ENCODE measurements at places on chromosomes 11 and 22. TPM values are rescaled to one million over a fixed set of nuclear protein-coding genes. Genes with fewer than 3 reads are reported as not detected.

- H3K27ac ChIP-seq = 0 out of 2 replicates have a peak within 1 kb of the TSS, but pooled peaks have one; percentile 22
- H3K4me1 ChIP-seq = peaks cover 4% of the 10 kb centered on the region
- H3K4me3 ChIP-seq = peak within 1 kb of the TSS; percentile 87
- peak; percentile 97 for DNase-seq
Observed at GRCh38 chr22:20393705-20394476, at the start of gene ZNF74. ZNF74 (plus strand) TSS chr22:20394151; CDS start chr22:20394629, 478 bp downstream.

DNA sequence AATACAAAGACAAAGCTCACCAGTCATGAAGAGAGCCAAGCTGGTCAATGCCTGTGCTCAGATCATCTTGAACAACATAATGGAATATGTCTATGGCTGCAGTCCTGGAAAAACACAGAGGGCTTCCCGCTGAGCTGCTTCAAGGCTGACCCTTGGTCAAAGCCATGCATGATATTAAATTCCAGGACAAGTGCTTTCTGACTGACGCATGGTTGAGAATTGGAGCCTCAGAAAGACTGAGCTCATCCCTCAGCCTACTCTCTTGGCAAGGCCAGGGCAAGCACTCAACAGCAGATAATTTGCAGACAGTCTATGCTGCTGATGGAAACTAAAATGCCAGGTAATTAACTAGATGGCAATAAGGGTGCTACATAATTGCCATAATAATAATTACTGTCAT, 89.2 kb downstream of the GALNT18 start:
- no peak overlapping the region for H3K4me3 ChIP-seq
- no peak overlapping the region for H3K27ac ChIP-seq
- H3K36me3 ChIP-seq = no peaks in the 10 kb centered on the region
- no peaks in the 10 kb centered on the region for H3K27me3 ChIP-seq
- DNase-seq = peak; percentile 64

The SLC37A2 gene
- 2.6 TPM for total RNA-seq

- H3K4me1 ChIP-seq = peaks cover 8% of the 10 kb centered on the region
- H3K27ac ChIP-seq = no peak overlapping the region
- no peaks in the 10 kb centered on the region for H3K36me3 ChIP-seq
- no peak overlapping the region for H3K4me3 ChIP-seq
- H3K27me3 ChIP-seq = no peaks in the 10 kb centered on the region
Observed at GRCh38 chr11:1072821-1073231, 1.8 kb upstream of the MUC2 start.

GRCh38 chr22:18978506-18978905, 42.4 kb upstream of the PRODH start:
- H3K27me3 ChIP-seq = no peaks in the 10 kb centered on the region
- H3K4me3 ChIP-seq = no peak overlapping the region
- no peaks in the 10 kb centered on the region for H3K4me1 ChIP-seq
- no peak for DNase-seq
- no peaks in the 10 kb centered on the region for H3K36me3 ChIP-seq
- H3K27ac ChIP-seq = no peak overlapping the region

DNA sequence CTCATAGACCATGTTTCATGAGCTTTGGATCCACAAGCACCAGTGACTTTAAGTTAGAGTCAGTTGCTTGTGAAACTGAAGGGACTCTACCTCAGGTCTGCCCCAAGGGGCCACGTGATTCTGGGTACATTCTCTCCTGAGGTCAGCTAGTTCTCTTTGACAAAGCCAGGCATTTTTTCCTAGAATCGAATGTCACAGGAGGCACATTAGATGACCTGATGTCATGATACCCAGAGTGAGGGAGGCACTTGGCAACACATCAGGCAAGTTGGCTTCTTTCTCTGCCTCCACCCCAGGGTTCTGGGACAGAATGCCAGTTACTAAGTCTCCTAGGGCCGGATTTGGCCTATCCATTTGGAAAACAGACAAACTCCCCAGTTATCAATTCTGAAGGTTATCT, 93.0 kb downstream of the APIP start:
- H3K27me3 ChIP-seq = peaks cover 26% of the 10 kb centered on the region
- H3K4me3 ChIP-seq = no peak overlapping the region
- no peak overlapping the region for H3K27ac ChIP-seq
- no peaks in the 10 kb centered on the region for H3K36me3 ChIP-seq
- DNase-seq = no peak
- H3K4me1 ChIP-seq = no peaks in the 10 kb centered on the region

The WNT7B gene
- not detected for total RNA-seq

The CCDC116 gene
- total RNA-seq = 0.54 TPM

- H3K4me1 ChIP-seq = peaks cover 5% of the 10 kb centered on the region
- H3K36me3 ChIP-seq = no peaks in the 10 kb centered on the region
- H3K27ac ChIP-seq = no peak overlapping the region
- no peak overlapping the region for H3K4me3 ChIP-seq
- H3K27me3 ChIP-seq = no peaks in the 10 kb centered on the region
Observed at GRCh38 chr11:123272565-123272964, 77.5 kb upstream of the CLMP start.

The SOX6 gene
- not detected for total RNA-seq

The LARGE1 gene
- total RNA-seq = 12.8 TPM

The OR51B4 gene
- total RNA-seq = not detected

The RASL10A gene
- total RNA-seq = not detected

DNA sequence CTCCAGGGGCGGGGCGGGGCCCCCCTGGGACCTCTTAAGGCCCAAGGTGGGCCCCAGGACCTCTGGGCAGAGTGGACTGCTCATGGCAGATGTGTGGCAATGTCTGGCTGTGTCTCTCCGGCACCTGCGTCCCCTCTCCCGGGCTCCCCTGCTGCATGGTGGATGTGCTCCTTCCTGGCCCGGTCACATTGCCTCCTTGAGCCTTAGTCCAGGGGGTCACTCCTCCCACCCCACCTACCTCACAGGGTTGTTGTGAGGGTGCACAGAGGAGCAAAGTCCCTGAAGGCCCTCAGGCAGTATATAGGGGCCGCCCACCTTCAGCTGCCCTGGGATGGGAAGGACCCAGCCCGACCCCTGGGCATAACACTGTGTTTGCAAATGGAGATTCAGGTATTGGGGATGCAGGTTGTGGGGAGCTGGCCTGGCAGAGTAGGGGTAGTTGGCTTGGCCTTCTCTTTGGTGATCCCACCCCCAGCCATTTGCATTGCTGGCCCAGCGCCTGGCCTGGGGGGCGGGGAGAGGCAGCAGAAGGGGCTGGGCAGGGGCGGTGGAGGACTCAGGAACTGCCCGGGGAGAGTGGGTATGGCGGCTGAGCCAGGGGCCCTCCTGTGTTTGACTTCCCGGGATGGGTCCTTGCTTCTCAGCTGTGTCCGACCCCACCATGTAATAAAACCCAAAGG, 11.3 kb downstream of the KCTD17 start:
- no peaks in the 10 kb centered on the region for H3K36me3 ChIP-seq
- H3K4me3 ChIP-seq = no peak overlapping the region
- DNase-seq = no peak
- peaks cover 4% of the 10 kb centered on the region for H3K27me3 ChIP-seq

DNA sequence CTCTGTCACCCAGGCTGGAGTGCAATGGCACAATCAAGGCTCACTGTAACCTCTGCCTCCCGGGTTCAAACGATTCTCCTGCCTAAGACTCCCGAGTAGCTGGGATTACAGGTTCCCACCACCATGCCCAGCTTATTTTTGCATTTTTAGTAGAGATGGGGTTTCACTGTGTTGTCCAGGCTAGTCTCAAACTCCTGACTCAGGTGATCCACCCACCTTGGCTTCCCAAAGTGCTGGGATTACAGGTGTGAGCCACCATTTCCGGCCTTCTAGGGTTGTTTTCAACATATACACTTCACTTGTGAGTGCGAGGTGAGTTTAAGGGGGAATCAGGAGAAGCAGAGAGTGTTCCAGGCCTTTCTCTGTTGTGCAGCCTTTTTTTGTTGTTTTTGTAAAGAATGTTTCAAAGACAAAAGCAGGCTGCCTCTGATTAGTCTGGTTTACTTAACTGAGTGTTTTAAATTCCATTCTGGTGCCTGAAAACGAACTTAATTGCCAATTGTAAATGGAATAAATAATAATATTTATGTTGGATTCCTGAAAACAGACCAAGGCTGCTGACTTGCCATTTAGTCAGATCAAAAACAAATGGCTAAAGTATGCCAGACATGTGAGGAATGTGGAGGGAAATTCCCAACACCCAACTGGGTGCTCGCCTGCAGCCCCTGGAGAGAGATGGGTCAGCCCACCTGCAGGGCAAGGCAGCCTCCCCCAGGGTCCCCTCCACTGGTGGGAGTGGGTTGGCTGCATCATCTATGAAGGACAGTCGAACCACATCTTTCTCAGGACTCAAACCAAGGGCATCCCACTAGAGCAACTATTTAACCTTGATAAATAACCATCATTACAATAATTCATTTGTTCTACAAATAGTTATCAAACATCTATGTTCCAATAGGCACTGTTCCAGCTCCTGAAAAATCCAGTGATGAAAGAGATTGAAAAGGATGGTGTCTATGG, 4.6 kb upstream of the RANGAP1 start:
- peaks cover 39% of the 10 kb centered on the region for H3K4me1 ChIP-seq
- H3K27ac ChIP-seq = peak overlapping the region; percentile 69
- H3K27me3 ChIP-seq = no peaks in the 10 kb centered on the region

- H3K36me3 ChIP-seq = no peaks in the 10 kb centered on the region
- H3K4me3 ChIP-seq = peak overlapping the region; percentile 62
- H3K27ac ChIP-seq = no peak overlapping the region
- H3K4me1 ChIP-seq = no peaks in the 10 kb centered on the region
Observed at GRCh38 chr11:77147668-77148321, 19.7 kb downstream of the MYO7A start.

The KDM4E gene
- not detected for total RNA-seq

DNA sequence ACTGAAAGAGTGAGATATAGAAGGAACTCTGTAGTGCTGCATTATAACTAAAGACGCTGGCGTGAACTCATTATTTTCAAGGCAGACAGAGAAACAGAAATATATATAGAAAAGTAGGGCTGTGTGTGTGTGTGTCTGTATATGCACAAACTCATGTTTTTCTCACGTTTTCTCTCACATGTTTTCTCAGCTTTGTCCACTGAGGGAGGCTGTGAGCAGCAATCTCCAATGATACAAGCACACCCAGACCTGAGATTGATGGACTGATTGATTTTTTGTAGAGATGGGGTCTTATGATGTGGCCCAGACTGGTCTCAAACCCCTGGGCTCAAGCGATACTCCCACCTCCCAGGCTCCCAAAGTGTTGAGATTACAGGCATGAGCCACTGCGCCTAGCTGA, 122.5 kb downstream of the SERGEF start:
- no peak overlapping the region for H3K4me3 ChIP-seq
- H3K27me3 ChIP-seq = no peaks in the 10 kb centered on the region
- H3K36me3 ChIP-seq = no peaks in the 10 kb centered on the region
- DNase-seq = peak; percentile 20
- no peak overlapping the region for H3K27ac ChIP-seq
- H3K4me1 ChIP-seq = no peaks in the 10 kb centered on the region

The CCDC73 gene
- not detected for total RNA-seq

DNA sequence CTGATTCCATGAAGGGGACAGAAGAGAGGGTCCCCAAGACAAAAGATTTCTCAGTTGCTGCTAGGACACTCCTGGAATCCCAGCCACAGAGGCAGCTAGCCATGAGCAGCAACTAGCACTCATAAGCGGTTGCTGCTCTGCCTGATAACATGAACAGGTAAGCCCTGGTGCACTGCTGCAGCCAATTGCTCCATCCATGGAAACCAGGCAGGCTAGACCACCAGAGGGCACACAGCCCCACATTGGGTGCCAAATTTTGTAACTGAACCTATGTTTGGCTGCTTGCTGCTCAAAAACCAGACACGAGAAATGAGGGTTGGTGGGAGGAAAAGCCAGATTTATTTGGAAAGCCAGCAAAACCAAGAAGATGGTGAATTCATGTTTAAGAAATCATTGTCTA, 21.9 kb upstream of the QSER1 start:
- no peak overlapping the region for H3K27ac ChIP-seq
- no peaks in the 10 kb centered on the region for H3K36me3 ChIP-seq
- no peaks in the 10 kb centered on the region for H3K4me1 ChIP-seq
- peaks cover 6% of the 10 kb centered on the region for H3K27me3 ChIP-seq
- no peak for DNase-seq
- no peak overlapping the region for H3K4me3 ChIP-seq

The RCOR2 gene
- 1.8 TPM for total RNA-seq

Data from GM23248 (cell line).